ENCODE measurements at places on chromosomes 3 and 15.

DNA sequence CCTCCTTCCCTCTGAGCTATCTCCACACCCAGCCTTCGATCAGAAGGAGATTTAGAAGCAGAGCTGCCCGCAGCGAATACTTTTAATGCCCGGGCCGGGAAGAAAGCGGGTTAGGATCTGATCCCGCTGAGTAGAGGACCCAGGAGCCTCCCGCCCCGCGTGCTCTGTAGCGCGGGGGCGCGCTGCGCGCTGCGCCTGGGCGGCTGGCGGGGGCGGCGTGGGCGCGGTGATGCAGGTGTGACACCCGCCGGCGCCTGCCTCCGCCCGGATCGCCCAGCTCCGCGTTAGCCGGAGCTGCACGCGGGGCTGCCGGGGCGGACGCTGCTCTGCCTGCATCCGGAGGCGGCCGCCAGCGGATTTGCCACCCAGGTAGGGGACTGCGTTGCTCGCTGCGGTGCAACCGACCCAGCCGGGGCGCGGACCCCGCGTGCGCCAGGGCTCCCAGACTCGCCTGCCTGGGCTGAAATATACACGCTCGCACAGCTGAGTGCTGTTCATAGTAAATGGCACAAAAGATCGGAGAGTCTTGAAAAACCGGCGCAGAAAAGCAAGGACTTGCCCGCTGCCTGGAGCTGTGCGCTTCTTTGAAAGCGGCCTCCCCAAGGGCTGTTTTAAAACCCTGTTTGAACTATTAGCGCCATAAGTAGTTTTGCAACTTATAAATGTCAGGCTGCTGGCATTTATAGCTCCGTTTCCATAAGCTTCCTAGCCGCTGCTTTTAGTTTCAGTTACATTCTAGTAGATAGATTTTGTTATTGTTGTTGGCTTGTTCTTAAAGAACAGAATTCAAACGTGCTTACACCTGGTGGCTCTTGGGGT lies at the start of gene SV2B:
Gene SV2B (plus strand): TSS at position 263 of the 819 bp plus-strand sequence. CDS start 126,007 bp downstream, outside the sequence.
- no peak for DNase-seq

GRCh38 chr3:107928084-107928445 lies 162.8 kb downstream of the CD47 start:
- DNase-seq: peak; percentile 16

- DNase-seq: no peak
Measured at GRCh38 chr3:136247855-136248590, 2.1 kb upstream of the PCCB start.

DNA sequence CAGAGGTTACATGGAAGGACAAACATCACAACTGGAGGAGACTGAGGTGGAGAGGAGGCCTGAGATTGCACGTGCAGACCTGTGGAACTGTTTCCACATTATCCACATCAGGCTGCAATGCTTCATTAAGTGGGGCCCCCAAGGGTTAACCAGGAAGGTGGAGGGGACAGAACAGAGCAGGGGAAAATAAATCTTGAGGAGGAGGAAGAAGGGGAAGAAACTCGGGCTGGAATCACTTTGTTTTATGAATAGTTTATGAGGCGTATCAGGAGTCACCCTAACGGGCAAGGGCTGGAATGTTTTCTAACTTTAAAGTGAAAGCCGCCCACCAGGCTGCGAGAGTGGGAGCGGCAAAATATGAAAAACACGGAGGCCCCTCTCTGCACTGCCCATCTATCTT lies 154.9 kb downstream of the WNT5A start:
- DNase-seq: no peak

DNA sequence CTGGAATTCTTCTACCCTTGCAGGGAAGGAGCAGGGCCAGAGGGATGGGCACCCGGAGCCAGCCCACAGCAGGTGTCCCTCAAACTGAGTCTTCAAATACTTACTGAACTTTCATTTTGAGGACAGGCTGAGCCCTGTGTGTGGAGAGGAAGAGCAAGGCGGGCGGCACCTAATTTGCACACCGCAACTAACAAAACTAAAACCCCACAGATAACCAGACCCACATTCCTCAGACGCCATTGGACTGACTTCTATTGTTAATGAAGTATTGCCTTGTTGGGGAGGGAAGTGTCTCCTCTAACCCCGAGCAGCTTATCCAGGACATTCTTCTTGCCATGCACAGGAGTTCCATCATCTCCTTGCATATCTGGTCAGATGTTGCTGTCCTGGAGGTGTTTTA lies 105.2 kb upstream of the NR2E3 start:
- DNase-seq: no peak

- no peak for DNase-seq
Measured at GRCh38 chr3:45772341-45773035, 23.8 kb downstream of the SLC6A20 start.

GRCh38 chr15:51097553-51098330 lies 3.0 kb upstream of the TNFAIP8L3 start:
- DNase-seq: no peak

DNA sequence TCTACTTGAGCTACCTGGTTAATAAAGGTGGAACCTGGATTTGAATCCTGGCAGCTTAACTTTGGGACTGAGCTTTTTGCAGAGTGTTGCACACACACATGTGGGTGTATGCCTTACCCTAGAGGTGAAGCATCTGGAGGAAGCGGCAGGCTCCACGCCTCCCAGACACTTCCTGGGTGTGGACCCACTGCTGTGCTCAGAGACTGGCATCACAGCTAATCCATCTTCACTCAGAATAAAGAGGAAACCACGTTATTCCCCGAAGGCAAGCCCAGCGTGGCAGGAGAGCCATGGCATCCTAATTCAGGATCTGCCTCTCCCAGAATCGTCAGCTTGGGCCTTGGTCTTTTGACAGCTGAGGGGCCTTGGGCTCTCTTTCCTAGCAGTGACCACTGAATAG lies 25.5 kb downstream of the CCDC13 start:
- DNase-seq: no peak

GRCh38 chr3:154274348-154274747 lies 49.9 kb downstream of the DHX36 start:
- DNase-seq: no peak

DNA sequence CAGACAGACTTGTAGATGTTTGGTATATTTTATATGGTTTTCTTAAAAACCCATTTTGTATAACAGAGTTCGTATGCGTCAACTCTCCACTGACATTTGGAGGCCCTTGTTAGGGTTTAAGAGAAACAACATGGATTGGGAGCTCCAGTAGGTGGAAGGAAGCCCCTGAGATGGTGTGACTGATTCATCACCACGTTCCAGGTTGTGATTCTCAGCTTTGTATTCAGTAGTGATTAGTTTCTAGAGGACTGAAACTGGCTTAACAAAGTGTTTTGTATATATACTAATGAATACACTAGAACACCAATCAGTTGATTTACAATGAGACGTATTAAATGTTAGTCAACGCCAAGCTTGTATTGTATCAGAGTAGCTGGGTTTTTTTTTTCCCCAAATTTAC lies 33.9 kb downstream of the SNRK start:
- DNase-seq: no peak

All from hematopoietic multipotent progenitor cell treated with erythropoietin and hydrocortisone succinate and interleukin-3 and kit ligand, for 8 days (in vitro differentiated cells).